ENCODE measurements at places on chromosomes 12 and 14.
A peak's percentile ranks its signal among the peaks of the same experiment; 100 is the strongest.

DNA sequence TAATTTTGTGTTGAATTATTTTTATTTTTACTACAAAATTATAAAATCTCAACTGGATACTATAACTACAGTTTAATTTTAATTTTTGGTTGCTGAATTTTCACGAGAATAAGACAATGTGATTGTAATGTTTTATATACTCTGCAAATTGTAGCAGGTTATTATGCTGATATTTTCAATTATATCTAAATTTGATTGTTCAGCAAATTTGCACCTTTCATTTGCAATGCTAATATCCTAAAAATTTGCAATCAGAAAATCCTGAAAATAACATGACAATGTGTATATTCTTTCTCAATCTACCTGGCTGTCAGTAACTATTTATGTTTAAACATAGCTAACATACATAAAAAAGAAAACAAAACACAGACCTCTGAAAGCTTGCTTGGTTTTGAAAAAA is 932.2 kb upstream of the LRFN5 start:
- DNase-seq: no peak

- DNase-seq: no peak
Measured at GRCh38 chr12:63965936-63966605, 121.6 kb downstream of the SRGAP1 start.

GRCh38 chr12:33000016-33000415 is 103.4 kb upstream of the PKP2 start:
- DNase-seq: no peak

DNA sequence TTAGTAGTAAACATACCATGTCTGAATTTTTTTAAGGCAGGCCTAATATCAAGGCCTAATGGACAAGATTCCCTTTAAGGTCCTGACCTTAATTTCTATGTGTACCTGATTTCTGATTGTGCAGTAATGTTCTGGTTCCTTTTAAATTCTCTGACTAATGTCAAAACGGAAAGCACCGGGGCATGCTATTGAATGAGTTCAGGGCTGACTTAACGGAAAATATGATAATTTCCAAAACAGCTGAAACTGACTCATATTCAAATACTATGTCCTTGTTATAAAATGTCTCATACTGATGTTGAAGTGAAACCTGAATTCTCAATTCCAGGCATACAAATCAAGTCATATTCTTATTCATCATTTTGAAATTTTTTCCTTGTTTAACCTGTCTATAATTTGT is 6.7 kb downstream of the TAS2R43 start:
- no peak for DNase-seq

- DNase-seq: no peak
Measured at GRCh38 chr14:78307671-78308070, 137.5 kb downstream of the NRXN3 start.

DNA sequence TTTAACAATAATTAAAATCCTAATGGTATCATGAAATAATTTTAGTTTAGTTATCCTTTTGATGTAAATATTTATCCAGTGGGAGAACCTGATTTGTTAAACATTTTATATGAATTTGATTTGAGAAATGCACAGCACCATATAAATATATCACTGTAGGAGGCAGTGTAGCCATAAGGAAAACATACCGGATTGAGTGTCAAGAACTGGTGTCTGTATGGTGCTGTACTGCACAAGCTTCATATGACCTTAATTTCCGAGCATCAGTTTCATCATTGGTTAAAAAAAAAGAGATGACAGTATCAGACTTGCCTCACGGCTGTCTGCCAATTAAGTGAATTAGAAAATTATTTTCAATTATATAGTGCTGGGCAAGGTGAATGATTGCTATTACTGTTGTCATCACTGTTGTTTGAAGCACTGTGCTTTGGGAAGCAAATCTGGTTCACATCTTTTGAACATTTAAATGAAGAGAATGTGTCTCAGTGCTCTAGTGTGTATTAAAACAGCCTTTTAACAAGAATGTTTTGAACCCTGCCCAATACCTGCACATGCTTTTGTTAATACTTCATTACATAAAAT is 72.1 kb downstream of the TMTC2 start:
- no peak for DNase-seq

DNA sequence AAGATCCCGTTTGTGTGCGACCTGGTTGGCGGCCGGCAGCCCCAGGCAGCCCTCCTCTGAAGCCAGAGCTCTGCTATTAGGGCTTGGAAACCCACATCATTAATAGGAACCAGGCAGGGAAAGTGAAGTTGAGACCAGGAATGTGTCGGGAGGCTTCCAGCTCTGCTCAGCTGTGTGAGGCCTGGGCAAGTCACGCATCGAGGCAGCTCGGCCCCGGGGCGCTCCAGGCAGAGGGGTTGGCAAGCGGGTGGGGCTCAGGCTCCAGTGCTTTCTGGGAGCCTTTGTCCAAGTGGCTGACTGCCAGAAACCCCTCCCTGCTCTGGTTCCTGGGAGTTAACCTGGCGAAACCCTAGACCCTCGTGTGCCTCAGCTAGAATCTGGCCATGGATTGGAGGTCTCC is 1151.7 kb downstream of the VRK1 start:
- DNase-seq: no peak

- no peak for DNase-seq
Measured at GRCh38 chr12:104183443-104183842, 32.1 kb upstream of the TXNRD1 start.

- DNase-seq: no peak
Measured at GRCh38 chr12:645563-646071, 17.6 kb downstream of the NINJ2 start.

GRCh38 chr14:103436533-103436932 is 51.3 kb downstream of the MARK3 start:
- DNase-seq: no peak

DNA sequence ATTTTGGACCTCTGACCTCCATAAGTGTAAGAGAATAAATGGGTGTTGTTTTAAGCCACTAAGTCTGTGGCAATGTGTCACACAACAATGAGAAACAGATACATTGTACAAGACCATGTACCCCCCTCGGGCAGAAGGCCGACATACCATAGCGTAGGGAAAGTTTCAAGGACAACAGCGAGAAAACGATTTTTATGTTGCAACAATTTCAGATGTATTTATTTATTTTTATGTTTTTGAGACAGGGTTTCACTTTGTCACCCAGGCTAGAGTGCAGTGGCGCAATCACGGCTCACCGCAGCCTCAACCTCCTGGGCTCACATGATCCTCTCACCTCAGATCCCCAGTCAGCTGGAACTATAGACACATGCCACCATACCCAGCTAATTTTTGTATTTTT is 136.4 kb upstream of the NCOR2 start:
- DNase-seq: no peak

GRCh38 chr12:88245905-88246304 is 103.8 kb downstream of the TMTC3 start:
- no peak for DNase-seq

DNA sequence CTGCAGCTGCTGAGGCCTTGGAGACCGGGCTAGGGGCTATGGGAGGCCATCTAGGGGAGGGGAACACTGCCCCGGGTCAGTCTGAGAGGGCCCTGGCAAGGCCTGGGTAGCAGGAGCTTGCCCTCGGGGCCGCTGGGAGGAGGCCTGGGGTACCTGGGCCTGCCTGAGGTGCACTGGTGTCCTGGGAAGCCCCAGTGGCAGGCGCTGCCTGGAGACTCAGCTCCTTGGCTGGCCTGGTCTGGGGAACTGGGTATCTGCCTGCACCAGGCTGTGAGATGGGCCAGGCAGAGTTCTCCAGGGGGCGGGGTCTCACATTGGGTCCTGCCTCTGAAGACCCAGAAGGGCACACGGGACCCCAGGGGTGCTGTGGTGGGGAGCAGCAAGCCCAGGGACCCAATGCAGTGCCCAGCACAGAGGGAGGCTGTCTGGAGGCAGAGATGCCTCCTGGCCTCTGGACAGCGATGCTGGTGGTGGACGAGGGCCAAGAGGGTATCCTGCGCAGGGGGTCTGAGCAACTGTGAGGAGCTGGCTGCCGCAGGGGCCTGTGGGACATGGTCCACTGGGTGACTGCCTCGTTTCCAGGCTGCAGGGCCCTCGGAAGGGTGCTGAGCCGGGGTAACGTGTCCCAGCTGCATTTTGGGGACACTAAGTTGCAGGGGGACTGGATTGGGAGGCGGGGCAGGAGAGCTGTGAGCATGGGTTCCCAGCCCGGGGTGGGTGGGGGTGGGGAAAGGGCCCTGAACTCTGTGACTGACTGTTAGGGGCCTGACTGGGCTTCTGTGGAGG is 7.4 kb upstream of the MTA1 start:
- no peak for DNase-seq

DNA sequence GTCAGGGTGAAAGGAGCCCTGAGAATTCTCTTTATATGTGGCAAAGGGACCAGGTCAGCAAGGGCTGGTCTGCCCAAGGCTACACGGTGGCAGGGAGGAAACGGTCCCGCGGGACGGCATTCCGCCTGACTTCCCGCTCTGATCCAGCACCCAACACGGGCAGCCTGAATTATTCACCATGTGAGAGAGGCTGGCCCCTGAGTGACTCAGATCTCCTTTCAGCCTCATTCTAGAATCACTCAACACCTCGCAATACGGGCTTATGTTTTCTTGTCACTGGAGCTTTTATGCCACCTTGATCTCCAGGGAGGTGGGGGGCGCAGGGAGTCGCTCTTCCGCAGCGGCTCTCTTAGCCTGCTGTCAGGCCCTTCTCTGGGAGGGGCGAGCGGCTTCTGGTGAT is 8.5 kb downstream of the LRTM2 start:
- DNase-seq: no peak

GRCh38 chr14:67514650-67515385 is 18.3 kb upstream of the PLEKHH1 start:
- peak; percentile 8 for DNase-seq

DNA sequence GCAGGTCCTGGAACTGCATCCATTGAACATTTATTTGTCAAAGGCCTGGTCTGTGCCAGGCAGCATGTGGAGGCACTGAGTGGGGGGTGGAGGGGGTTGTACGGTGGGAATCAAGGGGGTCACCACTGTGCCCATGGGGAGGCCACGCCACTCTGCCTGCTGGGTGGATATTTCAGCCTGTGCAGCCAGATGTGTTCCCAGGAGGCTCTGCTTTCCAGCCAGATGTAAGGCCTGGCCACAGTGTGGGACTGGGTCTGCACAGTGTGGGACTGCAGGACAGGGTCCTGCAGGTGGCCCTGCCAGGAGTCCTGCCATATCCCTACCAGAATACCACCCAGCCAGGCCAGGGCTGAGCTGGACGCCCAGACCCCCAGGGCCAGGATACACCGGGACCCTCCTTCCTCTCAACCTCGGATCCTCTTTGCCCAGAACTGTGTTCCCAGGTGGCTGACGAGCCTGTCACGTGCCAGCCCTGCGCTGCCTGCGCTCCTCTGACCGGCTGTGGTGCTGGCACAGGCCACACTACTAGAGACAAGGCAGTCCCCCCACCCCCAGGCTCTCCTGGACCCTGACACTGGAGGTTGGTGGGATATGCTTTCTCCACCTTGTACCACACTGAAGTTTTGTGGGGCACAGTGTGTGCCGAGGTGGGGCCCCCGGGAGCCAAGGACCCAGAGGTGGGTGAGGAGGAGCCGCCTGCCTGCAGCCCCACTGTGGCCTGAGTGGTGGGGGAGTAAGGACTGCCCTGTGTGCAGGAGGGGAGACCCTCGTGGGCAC is 17.5 kb downstream of the XRCC3 start:
- DNase-seq: no peak

DNA sequence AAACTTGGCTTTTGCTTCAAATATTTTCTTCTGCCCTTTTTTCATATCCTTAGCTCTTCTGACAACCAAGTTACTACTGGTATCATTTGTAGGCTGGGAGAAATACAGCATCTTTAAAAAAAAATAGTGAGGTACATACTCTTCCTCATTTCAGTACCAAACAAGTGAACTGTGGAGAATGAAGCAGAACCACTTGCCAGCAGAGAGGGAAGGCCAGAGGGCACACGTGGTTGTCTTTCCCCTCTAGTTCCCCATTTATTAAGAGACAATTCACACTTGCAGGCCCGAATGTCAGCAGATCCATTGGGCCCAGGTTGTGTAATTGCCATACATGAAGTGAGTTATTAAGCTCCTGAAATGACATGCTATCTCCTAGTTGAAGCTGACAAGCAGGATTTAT is 3.2 kb downstream of the SUSD6 start:
- peak; percentile 63 for DNase-seq

- DNase-seq: peak; percentile 95
Measured at GRCh38 chr14:73741386-73741875, 27.2 kb upstream of the PNMA1 start.

DNA sequence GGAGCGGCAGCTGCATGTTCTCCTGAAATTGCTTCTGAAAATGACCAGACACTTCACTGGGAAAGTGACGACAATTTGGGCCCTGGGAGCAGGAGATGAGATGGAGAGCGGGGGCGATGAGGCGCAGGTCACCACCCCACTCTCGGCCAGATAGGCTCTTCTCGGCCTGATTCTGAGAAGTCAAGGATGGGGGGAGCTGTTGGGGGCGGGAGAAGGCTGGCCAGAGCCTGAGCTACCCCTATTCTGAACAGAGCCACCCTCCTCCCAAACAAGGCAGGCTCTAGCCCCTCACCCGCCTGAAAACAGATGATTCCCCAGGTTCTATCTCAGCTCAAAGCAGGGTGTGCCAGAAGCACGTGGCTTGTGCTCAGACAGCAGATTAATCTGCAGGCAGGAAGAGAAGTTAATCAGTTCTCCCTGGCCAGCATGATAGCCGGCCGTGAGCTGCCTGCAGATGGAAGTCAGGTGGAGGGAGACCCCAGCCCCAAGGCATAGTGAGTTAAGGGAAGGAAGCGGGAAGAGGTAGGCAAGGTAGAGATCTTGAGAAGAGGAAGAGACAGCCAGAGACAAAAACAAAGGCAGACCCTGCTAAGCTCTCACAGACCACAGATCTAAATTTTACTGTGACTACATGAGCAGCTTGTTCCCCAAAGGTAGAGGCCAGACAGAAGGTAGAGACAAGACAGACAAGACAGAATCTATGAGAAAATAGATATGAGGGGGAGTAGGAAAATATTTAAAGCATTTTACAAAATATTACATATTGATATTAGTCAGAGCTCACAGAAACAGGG is 10.9 kb upstream of the TAC3 start:
- no peak for DNase-seq

GRCh38 chr12:56129942-56130495 is 2.0 kb downstream of the ESYT1 start:
- DNase-seq: no peak

- DNase-seq: no peak
Measured at GRCh38 chr12:50018154-50018553, 7.1 kb downstream of the RACGAP1 start.

- no peak for DNase-seq
Measured at GRCh38 chr12:53625373-53625945, 723 bp downstream of the ATF7 start.

- no peak for DNase-seq
Measured at GRCh38 chr12:68865399-68866164, 57.6 kb downstream of the MDM2 start.

DNA sequence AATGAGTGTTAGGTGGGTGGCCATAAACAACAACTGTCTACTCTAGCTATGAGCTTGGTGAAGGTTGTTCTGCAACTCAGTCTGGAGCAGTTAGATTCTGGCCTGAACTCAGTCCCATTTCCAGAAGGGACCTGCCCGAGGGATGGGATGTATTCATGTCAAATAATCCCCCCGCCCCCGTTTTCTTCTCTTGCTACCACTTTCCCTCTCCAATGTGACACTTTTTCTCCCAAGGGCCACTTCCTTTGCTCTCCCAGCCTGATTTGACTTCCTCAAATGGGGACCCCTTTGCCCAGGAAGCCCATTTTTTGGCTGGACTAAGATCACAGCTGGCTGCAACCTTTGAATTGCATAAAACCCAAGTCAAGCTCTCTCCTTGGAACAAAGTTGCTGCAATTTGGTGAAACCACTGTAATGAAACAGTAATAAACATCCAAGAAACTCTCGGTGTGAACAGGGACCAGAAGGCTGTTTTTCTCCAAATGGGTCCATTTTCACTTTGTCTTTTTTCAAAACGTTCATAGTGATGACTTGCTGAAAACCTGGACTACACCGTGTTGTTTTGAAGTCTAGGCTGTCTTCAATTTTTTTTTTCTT is 137.2 kb upstream of the GSC start:
- DNase-seq: no peak

All from GDM1 (cell line).